ENCODE measurements at places on chromosomes 7 and 10. TPM values are rescaled to one million over a fixed set of nuclear protein-coding genes. Genes with fewer than 3 reads are reported as not detected.

The EPHB6 gene
- total RNA-seq = 4.3 TPM

The GPR37 gene
- 20.6 TPM for total RNA-seq

The NXPH1 gene
- not detected for total RNA-seq

The TMEM139 gene
- not detected for total RNA-seq

The GIMAP7 gene
- not detected for total RNA-seq

The LBX1 gene
- total RNA-seq = under 0.01 TPM

The MEIG1 gene
- total RNA-seq = 0.26 TPM

The TRIL gene
- total RNA-seq = 0.17 TPM

The ERVW-1 gene
- not detected for total RNA-seq

The NIPSNAP2 gene
- total RNA-seq = 42.4 TPM

The GARIN1A gene
- 1.5 TPM for total RNA-seq

The ASB10 gene
- total RNA-seq = not detected

The PLPP4 gene
- total RNA-seq = 0.26 TPM

The HOGA1 gene
- total RNA-seq = 1.5 TPM

The VAX1 gene
- not detected for total RNA-seq

The PHKG1 gene
- total RNA-seq = 1.3 TPM

The NPFFR1 gene
- not detected for total RNA-seq

The MSMB gene
- total RNA-seq = not detected

The TIMM23 gene
- total RNA-seq = 58.8 TPM

The SPDYE8 gene
- total RNA-seq = not detected

The OR2A7 gene
- 0.50 TPM for total RNA-seq

The MYOF gene
- total RNA-seq = 298 TPM

The TLX1 gene
- not detected for total RNA-seq

The NAT16 gene
- not detected for total RNA-seq

The STARD3NL gene
- 91.9 TPM for total RNA-seq

Measured in fibroblast of lung (primary cell).